ENCODE measurements at places on chromosomes 4 and X.

- DNase-seq: no peak
These were observed 184.7 kb upstream of the ZCCHC13 start for GRCh38 chrX:74119016-74119910.

DNA sequence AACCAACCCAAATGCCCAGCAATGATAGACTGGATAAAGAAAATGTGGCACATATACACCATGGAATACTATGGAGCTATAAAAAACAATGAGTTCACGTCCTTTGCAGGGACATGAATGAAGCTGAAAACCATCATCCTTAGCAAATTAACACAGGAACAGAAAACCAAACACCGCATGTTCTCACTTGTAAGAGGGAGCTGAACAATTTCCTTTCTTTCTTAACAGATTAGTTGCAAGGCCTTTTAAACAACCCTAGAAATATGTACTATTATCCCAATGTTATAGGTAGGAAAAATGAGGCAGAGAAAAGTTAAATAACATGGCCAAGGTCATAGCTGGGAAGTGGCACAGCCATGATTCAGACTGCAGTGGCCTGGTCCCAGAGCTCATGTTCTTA is 5.8 kb upstream of the OCIAD2 start:
- DNase-seq: no peak

GRCh38 chr4:107006218-107006617 is 29.9 kb downstream of the DKK2 start:
- no peak for DNase-seq

GRCh38 chr4:149884529-149885181 is 69.0 kb upstream of the IQCM start:
- DNase-seq: no peak

GRCh38 chr4:40281913-40282312 is 53.2 kb upstream of the CHRNA9 start:
- DNase-seq: no peak

DNA sequence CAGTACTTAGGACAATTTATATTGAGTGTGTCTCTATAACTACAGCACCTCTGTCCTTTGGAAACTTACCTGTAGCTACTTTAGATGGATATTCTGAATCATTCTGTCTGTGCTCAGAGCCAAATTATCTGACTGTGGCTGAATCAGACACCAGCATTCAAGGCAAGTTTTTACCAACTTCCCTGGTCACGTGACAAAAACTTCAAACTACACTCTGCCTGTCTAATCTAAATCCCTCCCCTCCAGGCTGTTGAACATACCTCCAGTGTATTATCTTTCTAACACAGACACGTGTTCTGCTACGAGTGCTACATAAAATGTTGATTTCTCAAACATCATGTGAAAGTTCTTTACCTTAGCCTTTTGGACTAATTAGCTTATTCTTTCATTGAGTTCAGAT is 641.2 kb upstream of the CPEB2 start:
- no peak for DNase-seq

- DNase-seq: no peak
These were observed 529.6 kb upstream of the IGFBP7 start for GRCh38 chr4:57639561-57640382.

- DNase-seq: no peak
These were observed 28.4 kb upstream of the SLITRK4 start for GRCh38 chrX:143664302-143664701.

DNA sequence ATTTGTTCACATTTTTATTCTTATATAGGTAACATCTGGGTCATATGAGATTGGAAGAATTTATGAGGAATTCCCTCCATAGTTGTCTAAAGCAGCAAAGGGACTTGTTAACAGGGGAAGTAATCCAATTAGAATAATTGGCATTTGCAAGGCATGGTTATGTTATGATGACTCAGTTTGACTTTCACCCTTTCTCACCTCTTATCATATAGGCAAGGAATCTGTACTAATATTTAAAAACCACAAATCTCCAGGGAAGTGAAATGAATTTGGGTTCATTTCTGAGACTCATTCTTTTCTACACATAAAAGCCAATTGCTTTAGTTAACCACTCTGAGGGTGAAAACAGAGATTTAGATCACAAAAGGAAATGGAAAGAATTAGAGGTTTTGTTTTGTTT is 281.5 kb upstream of the DKK2 start:
- DNase-seq: no peak

GRCh38 chr4:6349896-6350603 is 80.4 kb downstream of the WFS1 start:
- DNase-seq: no peak

DNA sequence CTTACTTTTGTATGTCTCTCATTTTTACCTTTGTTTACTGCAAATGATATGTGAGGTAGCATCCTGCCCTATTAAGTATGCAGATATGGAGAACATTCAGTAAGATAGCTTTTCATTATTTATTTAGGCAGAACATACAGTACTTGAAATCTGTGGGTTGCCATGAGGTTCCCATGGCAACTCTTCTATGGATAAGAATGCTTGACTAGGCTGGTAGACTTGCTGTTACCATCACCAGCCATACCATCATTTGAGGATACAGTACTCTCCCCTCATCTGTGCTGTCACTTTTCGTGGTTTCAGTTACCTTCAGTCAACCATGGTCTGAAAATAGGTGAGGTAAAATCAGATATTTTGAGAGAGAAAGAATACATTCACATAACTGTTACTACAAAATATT is 56.7 kb downstream of the NAF1 start:
- DNase-seq: no peak

DNA sequence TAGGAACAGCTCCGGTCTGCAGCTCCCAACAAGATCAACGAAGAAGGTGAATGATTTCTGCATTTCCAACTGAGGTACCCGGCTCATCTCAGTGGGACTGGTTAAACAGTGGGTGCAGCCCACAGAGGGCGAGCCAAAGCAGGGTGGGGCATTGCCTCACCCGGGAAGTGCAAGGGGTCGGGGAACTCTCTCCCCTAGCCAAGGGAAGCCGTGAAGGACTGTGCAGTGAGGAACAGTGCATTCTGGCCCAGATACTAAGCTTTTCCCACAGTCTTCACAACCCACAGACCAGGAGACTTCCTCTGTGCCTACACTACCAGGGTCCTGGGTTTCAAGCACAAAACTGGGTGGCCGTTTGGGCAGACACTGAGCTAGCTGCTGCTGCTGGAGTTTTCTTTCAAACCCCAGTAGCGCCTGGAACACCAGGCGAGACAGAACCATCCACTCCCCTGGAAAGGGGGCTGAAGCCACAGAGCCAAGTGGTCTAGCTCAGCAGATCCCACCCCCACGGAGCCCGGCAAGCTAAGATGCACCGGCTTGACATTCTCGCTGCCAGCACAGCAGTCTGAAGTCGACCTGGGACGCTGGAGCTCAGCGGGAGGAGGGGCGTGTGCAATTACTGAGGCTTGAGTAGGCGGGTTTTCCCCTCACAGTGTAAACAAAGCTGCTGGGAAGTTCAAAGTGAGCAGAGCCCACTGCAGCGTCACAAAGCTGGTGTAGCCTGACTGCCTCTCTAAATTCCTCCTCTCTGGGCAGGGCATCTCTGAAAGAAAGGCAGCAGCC is 84.6 kb downstream of the THOC2 start:
- DNase-seq: no peak

Data from lower leg skin (tissue), 4 donors.